Smooth muscle cell of the pulmonary artery (primary cell): ENCODE measurements at places on chromosomes 7 and 10. TPM values are rescaled to one million over a fixed set of nuclear protein-coding genes. Genes with fewer than 3 reads are reported as not detected.

CCDC3 gene
- total RNA-seq: 23.1 and 64.4 TPM in 2 replicates

MTERF1 gene
- 9.0 and 9.3 TPM in 2 replicates for total RNA-seq

EVX1 gene
- not detected in 2 replicates for total RNA-seq

ITPRID1 gene
- not detected in 2 replicates for total RNA-seq

CPA2 gene
- not detected in 2 replicates for total RNA-seq

OR13A1 gene
- total RNA-seq: not detected in 2 replicates

HKDC1 gene
- 0.78 and 6.8 TPM in 2 replicates for total RNA-seq

SORCS3 gene
- total RNA-seq: 0.03 TPM in 1 of 2 replicates, not detected in the other

ZFAND4 gene
- 4.1 and 5.7 TPM in 2 replicates for total RNA-seq

PCGF5 gene
- 33.6 and 55.8 TPM in 2 replicates for total RNA-seq

GRM3 gene
- not detected in 2 replicates for total RNA-seq

GPR15LG gene
- not detected in 2 replicates for total RNA-seq

PSPH gene
- total RNA-seq: 47.9 and 66.2 TPM in 2 replicates

METTL27 gene
- 1.9 and 2.9 TPM in 2 replicates for total RNA-seq

FOXP2 gene
- total RNA-seq: 0.26 and 0.46 TPM in 2 replicates

LAMB1 gene
- total RNA-seq: 749 and 814 TPM in 2 replicates

UTF1 gene
- not detected in 2 replicates for total RNA-seq

FAM25C gene
- total RNA-seq: not detected in 2 replicates

CYP3A4 gene
- total RNA-seq: not detected in 2 replicates

PLEKHA8 gene
- total RNA-seq: 13.3 and 13.7 TPM in 2 replicates

EN2 gene
- total RNA-seq: not detected in 2 replicates

SVOPL gene
- total RNA-seq: not detected in 2 replicates

PPIF gene
- total RNA-seq: 26.1 and 28.1 TPM in 2 replicates
